ENCODE measurements at places on chromosomes 6 and 20. TPM values are rescaled to one million over a fixed set of nuclear protein-coding genes. Genes with fewer than 3 reads are reported as not detected.

GRCh38 chr6:11667876-11668275 is 110.7 kb downstream of the ADTRP start:
- no peak for DNase-seq

DNA sequence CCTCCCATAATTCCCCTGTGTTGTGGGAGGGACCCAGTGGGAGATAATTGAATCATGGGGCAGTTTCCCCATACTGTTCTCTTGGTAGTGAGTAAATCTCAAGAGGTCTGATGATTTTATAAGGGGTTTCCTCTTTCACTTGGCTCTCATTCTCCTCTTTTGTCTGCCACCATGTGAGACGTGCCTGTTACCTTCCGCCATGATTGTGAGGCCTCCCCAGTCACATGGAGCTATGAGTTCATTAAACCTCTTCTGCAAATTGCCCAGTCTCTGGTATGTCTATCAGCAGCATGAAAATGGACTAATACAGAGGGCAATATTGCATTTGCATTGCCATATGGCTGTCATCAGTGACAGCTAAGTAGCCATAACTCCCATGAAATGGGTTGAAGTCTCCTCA is 63.2 kb downstream of the ZNF217 start:
- DNase-seq, result no peak

DNA sequence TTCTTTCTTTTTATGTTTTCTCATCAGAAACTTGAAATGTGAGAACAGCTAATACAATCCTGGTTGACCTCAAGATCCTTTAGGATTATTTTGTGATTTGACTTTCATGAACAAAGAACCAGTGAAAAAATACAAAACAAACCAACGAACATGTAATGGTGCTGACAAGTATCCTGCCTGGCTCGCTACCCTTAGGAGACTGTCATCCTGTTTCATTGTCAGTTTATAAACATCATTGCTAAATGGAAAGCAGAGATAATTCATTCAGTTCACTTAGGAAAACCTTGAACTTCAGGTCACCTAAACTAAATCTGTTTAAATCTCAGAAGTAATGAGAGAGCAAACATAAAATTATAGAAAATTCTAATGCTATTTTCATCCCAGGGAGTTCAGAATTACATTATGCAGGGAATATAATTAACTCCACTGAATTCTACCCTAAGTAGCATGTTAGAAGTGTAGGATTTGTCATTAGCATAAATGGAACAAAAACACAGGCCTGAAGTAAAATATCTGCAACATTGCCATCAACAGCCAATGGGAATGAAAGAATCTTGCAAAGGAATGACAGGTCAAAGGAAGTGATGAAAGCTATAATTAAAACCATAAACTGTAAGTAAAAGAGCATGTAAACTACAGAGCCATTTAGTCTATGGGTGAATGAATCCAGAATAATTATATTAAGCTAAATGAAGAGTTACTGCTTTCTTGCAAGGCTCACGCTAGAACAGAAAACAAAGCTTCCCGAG is 401.2 kb upstream of the MANEA start:
- no peak for DNase-seq

GRCh38 chr20:4150070-4150441 is 134.7 kb upstream of the RNF24 start:
- no peak for DNase-seq

DNA sequence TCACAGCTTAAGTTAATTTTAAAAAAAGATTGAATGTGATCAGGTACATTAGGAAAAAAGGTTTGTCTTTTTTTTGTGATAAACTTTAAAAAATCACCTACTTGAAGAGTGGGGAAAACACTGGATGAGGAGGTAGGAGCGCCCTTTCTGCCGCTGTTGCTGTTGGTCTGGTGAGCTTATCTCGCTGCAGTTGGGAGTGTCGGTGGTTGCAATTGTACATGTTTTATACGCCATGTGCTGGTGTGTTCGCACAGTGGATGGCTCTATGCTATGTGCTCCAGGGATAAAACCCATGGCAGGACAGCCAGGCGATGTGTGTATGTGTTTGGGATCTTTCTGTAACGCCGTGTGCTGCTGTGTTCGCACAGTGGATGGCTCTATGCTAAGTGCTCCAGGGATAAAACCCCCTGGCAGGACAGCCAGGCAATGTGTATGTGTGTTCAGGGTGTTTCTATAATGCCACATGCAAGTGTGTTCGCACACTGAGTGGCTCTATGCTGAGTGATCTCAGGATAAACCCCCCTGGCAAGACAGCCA is 1.7 kb downstream of the SLC22A3 start:
- no peak for DNase-seq

DNA sequence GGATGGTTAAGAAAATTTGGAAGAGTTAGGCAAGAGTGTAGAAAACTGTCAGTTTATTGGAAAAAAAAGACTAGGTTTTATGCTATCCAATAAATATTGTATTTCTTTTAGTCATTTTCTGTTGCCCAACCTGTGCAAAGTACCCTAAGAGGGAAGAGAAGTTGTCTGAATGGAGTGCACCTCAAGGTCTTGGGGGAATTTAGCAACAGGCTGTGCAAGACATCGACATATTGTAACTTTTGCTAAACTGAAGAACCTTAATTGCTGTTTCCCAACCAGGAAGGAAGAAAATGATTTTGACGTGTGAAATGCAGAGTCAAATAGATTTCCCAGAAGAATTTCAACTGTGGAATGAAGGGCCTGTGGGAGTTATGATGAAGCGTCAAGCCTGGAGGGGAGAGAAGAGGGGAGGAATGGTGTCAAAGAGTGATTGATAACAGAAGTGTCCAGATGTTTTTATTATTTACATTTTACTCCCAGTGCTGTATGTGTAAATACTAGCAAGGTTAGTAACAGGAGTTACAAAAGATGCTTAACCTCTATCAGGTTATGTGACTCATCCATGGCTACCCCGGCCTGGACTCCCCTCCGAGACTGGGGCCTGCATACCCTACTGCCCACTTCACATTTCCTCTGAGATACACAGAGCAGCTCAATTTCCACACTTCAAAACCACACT is 246.8 kb downstream of the MYLK4 start:
- no peak for DNase-seq

GRCh38 chr6:170108890-170109587 is 181.8 kb downstream of the DLL1 start:
- DNase-seq, result no peak

- no peak for DNase-seq
Observed at GRCh38 chr6:26613689-26614683, 17.2 kb downstream of the ABT1 start.

DNA sequence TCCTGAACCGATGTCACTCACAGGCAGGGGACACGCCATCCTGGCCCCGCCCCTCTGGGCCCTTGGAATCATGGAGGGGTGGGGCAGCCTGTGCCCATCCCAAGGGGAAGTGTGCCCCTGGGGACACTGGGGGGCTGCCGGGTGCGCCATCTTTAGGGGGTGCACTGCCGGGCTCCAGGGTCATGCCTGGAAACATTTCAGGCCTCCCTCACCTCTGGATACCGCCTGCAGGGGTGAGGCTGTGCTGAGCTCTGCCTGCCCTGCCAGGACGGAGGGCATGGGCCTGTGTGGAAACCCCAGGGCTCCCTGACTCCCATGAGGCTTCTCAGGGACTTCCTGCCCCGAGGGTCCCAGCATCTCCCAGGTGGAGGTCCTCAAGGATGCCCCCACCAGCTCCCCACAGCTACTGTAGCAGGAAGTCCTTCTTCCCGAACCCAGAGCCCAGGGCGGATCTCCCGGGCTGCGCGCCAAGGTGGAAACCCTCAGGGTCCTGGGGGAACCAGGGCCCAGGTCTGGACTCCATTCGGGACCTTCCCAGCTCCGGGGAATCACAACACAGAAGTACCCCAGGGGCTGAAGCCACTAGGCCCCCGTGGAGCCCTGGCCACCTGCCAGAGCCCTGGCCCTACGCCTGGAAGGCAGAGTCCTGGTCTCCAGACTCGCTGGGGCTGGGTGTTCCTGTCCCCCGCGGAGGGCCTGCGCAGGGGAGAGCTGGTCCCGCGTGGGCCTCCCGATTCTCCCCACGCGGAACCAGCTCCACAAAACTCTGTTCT is 15.6 kb downstream of the CHRNA4 start:
- DNase-seq, result no peak

- DNase-seq, result no peak
Observed at GRCh38 chr6:156875062-156875461, 97.9 kb downstream of the ARID1B start.

DNA sequence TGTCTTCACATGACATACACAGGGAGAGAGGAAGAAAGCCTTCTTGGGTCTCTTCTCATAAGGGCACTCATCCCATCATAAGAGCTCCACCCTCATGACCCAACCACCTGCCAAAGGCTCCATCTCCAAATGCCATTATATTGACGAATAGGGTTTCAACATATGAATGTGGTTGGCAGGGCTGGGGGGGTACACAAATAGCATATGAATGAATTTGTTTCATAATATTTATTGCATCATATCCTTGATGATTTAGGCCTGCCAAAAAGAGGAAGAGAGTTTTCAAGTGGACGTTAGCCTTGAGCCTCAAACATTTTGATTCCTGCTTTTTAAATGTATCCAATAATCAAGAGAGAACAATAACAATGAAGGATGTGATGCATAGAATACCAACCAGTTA is 26.2 kb upstream of the OPRM1 start:
- DNase-seq, result no peak

RAET1E gene
- total RNA-seq, result not detected

C6orf89 gene
- 28.9 TPM for total RNA-seq

SIRPD gene
- total RNA-seq, result not detected

LY6G6D gene
- not detected for total RNA-seq

All from frontal cortex (tissue), 4 donors.